Activated CD4-positive, CD25-positive, alpha-beta regulatory T cell treated with anti-CD3 and anti-CD28 coated beads, Interleukin-2, amount 50 U/mL, for 72 hours (primary cell): ENCODE measurements at places on chromosomes 1 and 21.

- DNase-seq, result no peak
These were observed 282.6 kb downstream of the DSCAM start for GRCh38 chr21:40564318-40564717.

DNA sequence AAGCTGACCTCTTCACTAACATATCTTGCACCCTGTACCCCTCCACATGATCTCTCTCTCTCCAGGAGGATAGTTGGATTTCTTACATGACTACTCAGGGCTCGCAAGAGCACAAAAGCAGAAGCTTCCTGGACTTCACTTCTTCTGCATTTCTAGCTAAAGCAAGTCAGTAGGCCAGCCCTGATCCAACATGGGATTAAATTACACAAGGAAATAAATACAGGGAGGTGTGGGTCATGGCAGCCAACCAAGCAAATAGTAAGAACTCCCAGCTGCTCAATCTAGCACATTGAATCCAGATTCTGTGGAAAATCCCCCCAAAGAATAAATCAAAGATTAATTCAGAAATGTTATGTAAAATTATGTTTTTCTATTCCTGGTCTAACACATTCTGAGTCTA lies 33.3 kb downstream of the KLHDC7A start:
- DNase-seq, result no peak

DNA sequence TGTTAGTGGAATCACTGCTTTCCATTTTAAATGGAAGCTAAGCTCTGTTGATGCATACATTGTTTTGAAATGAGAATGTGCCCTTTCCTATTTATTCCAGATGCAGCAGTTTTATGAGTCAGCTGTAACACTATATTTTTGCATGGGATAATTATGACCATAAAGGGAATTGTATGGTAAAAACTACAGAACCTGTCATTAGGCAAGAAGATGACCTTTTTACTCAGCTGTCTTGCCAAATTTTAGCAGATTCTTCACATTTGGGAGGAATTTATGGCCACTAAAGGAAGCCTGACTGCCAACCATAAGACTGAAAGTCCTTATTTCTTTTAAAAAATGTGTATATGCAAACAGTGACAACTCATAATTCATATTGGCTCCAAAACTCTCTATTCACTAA lies 356.3 kb upstream of the PRMT6 start:
- DNase-seq, result no peak

DNA sequence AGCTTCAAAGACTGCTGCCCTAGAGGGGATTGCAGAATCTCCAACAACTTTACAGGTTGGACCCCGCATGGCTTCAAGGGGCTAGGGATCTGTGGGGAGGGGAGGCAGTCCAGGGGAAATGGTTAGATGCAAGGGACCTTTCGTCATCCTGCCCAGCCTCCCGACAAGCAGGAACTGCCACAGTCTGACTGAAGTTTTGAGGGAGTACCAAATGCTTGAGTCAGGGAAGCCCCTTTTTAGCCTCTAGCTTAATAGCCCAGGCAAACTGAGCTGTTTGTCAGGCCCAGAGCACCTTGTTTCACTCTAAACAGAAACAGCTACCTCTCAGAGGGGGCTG lies 1.1 kb downstream of the TOR3A start:
- no peak for DNase-seq

DNA sequence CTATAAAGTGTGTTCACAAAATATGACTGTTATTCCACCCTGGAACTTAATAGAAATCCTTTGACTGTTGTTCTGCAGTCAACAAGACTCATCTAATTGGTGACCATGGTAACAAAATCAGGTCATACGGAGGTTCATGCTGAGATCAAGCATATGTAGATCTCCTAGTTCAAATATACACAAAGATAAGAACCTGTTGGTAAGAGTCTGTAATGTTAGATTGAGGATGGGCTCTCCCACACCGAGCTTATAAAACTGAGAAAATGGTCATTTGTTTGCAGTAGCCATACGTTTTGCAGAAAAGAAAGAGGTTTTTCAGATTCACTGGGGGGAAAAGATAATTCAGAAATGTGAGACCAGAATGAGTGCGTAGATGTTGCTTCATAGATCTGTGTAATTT lies 468.1 kb downstream of the RPS6KC1 start:
- no peak for DNase-seq

- DNase-seq, result no peak
These were observed 19.9 kb downstream of the SLC45A3 start for GRCh38 chr1:205660361-205660760.

DNA sequence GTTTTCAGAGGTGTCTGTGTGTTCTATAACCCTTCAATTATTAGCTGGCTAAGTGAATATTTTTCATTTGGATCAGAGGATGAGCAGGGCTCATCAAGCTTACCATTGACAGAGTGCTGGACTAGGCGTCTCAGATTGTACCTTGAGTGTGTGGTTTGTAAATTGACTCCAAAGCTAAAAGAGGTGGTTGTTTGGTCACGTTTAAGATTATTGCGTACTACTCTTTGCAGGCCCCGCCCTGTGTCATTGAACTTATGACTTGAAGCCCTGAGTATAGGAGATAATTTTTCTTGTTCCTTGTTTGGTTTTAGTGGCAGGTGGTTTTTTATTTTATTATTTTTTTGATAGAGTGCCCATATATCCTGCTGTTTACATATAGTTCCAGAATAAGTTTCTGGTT lies 17.7 kb downstream of the MRPS6 start:
- no peak for DNase-seq

DNA sequence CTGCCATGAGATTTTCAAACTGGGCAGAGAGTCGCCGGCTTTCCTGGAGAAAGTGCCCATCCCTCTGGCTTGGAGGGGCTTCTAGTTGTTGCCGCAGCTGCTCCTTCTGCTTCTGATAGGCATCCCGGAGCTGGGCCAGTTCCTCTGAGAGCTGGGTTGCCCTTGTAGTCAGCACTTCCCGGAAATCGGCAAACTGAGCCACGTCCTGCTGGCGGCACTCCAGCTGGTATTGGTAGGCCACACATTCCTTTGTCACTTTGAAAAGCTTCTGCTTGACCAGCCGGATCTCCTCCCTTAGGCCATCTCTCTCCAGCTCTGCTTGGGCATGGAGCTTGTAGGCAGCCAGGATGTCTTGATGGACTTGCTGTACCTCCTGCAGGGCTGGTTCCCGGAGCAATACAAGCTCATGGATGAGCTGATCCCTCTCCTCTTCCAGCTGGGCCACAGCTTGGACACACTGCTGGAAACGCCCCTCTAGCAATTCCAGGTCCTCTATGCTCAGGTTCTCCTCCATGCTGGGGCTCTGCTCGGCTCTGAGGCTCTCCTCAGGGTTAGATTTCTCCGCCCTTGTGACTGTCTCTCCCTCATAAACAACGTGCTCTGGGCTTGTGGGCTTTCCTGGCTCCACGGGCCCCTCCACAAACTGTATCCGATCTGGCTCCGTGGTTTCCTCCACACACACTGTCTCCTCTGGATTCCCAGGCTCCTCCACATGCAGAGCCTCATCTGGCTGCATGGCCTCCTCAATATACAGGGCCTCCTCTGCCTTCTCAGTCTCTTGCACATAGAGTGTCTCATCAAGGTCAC lies 7.3 kb downstream of the SYNC start:
- no peak for DNase-seq

- DNase-seq, result no peak
These were observed 85.0 kb downstream of the PRDM2 start for GRCh38 chr1:13784971-13785370.

DNA sequence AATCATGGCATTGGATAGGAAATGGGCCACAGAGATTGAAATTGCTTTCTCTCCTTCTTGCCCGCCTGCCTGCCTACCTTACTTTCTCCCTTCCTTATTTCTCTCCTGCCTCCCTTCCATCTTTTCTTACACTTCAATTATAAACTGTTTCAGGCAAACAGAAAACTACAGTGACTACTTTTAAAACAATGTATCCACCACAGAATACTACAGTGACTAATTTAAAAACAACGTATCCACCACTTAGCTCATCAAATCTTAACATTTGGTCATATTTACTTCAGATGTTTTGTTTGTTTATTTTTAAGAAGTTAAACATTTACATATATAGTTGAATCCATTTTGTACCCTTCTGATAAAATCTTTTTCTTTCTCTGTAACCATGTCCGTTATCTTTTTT lies 54.4 kb downstream of the SNRPE start:
- no peak for DNase-seq

GRCh38 chr1:151681923-151682322 lies 34.7 kb downstream of the CELF3 start:
- DNase-seq, result no peak

GRCh38 chr1:179021873-179022272 lies 3.8 kb upstream of the FAM20B start:
- DNase-seq, result no peak

DNA sequence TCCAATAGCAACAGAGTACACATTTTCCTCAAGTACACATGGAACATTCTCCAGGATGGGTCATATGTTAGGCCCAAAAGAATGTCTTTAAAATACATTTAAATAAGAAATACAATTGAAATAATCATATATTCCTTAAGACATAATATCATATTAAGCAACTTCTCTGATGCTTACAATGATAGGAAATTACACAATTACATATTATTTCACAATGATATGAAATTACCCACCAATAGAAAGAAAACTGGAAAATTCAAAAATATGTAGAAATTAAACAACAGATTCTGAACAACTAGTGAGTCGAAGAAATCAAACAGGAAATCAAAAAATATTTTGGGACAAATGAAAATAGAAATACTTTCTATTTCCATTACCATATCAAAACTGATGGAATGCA lies 45.6 kb downstream of the FLVCR1 start:
- DNase-seq, result no peak

- no peak for DNase-seq
These were observed 303.6 kb downstream of the USH2A start for GRCh38 chr1:216119600-216119999.

DNA sequence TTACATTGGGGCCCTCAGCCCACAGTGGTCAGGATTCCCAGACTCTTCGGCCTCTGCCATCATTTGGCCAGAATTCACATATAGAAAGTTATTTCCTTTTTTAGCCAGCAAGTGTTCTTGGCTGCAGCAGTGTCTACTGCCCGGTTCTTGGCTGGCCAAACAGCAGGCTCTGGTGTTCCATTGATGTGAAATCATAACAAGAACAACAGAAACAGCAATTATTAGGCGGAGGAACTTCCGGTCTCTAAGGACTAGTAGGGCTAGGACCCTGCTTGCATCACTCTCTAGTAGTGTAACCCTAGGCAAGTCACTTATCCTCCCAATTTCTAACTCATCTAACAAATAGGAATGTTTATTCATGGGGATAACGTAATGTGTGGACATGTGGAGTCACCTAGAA lies 8.7 kb upstream of the GJA5 start:
- no peak for DNase-seq

GRCh38 chr21:29538115-29538514 lies 239.4 kb downstream of the BACH1 start:
- DNase-seq, result no peak

DNA sequence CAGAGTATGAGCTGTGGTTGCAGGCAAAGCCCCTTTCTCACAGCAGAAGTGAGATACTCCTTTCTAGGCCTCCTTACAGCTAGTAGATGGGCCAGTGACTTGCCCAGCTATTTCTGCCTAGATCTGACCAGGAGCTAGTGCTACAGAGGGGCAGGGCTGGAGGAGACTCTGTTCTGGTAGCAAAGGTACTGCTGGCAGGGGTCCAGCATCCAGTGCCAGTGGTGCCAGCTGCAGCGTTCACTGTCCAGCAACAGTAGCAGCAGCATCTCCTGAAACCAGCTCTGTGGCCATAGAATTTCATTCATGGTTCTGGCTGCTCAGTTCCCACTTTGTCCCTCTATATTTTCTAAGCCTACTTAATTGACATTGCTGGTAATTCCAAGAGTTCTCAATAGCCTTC lies 62.5 kb upstream of the CNN3 start:
- no peak for DNase-seq

GRCh38 chr1:60589916-60590315 lies 492.4 kb upstream of the NFIA start:
- no peak for DNase-seq

- no peak for DNase-seq
These were observed 319.9 kb upstream of the ADAMTS5 start for GRCh38 chr21:27286760-27287159.

DNA sequence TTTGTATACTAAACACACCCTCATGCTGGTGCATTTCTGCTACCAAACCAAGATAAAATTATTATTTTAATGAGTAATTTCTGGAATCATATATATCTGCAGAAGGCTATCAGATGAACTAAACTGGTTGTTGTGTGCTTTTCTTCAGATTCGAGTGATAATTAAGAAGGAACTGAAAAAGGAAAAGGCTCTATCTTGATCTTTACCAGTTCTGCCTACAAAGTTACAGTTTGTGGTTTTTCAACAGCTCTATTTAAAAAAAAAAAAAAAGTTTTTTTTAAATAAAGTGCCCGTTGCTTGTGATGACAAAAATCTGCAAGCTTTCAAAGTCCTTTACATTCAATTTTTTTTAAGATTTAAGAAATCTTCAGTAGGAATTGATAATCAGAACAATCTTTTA lies 13.6 kb downstream of the DENND1B start:
- no peak for DNase-seq

- DNase-seq, result no peak
These were observed 13.5 kb downstream of the MRPS6 start for GRCh38 chr21:34086887-34087306.

DNA sequence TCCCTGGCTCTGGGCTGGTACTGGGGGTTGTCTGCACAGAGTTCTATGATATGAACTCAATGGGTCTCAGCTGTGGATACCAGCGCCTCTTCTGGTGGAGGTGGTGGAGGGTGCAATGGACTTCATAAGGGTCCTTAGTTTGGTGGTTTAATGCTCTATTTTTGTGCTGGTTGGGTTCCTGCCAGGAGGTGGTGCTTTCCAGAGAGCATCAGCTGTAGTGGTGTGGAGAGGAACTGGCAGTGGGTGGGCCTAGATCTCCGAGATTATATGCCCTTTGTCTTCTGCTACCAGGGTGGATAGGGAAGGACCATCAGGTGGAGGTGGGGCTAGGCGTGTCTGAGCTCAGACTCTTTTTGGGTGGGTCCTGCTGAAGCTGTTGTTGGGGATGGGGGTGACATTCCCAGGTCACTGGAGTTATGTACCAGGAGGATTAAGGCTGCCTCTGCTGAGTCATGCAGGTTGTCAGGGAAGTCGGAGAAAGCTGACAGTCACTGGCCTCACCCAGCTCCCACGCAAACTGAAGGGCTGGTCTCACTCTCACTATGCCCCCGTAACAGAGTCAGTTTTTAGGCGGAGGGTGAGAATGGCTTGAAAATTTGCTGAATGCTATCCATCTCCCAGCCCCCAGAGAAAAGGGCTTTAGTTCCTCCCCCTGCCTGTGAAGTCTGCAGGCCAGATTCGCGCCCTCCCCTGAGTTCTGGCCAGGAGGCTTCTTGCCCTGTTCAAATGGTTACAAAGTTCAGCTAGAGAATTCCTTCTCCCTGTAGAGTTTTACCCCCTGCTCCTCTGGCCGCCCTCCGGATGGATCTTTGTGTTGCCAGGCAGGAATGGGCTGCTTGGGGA lies 902.9 kb downstream of the LTN1 start:
- DNase-seq, result no peak

DNA sequence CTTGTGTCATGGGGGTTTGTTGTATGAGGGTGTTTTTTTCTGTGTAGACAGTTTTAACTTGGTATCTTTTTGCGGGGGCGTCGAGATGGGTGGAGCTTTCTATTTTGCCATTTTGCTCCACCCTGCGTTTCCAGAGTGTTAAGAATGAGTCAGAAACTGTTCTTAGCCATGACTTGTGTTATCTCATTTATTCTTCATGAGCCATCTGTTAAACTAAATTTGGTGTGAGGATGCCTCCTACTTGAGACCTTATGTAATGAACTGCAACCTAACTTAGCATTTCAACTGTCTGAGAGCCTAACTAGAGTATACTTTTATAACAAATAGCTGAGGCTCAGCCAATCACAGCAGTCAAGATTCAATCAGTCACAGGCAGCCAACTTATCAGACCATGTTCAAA lies 1873.5 kb downstream of the NCAM2 start:
- no peak for DNase-seq
